Coronary artery (tissue), 2 donors: ENCODE measurements at places on chromosomes 13 and 19.

DNA sequence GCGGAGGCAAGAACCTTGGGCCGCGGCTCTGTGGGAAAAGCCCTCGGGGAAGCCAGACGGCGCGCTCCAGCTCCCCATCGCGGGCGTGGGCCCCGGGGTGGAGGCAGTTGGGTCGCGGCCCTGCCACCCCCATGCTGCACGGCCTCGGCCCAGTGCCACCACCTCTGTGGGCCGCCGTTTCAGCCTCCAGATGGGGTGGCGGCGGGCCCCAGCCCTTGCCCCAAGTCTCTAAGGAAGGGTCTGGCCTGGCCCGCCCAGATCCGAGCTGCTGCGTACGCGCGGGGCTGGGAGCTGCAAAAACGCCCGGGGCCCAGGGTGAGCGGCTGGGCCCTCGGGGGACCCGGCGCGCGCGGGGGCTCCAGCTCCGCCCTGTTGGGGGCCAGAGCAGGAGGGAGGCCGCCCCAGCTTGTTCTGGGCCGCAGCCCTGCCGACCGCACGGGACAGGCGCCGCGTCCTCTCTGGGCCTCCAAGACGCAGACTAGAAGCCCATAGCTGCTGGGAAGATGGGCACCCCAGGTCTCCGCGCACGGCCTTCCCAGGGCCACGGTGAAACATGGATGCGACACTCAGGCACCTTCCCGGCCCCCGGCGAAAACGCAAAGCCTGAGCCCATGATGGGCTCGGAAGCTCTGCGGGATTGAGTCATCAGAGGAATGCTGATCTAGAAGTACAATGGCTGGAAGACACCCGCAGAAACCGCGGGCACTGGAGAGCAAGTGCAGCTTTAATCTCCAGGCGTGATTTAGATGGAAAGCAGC, 110.1 kb downstream of the KCTD15 start:
- no peak for DNase-seq

GRCh38 chr19:12695997-12696365, 450 bp downstream of the FBXW9 start:
- no peak for DNase-seq

- DNase-seq, result no peak
Measured at GRCh38 chr13:81778350-81778749, 1437.4 kb upstream of the SPRY2 start.

GRCh38 chr13:43086181-43086580, 62.8 kb downstream of the DNAJC15 start:
- DNase-seq, result no peak

DNA sequence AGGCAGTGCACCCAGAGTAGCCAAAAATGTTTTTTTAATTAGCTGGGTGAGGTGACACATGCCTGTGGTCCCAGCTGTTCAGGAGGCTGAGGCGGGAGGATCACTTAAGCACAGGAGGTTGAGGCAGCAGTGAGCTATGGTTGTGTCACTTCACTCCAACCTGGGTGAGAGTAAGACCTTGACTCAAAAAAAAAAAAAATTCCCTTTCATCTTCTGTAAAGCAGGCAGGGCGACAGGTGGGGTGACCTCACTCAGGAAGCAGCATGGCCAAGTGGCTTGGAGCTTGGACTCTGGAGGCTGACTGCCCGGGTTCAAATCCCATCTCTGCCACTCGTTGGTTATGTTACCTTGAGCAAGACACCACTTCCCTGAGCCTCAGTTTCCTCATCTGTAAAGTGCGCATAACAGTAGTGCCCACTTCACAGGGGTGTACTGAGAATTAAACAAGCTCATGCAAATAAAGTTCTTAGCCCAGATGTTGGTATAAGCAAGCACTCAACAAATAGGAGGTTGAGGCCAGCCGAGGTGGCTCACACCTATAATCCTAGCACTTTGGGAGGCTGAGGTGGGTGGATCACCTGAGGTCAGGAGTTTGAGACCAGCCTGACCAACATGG, 48.3 kb downstream of the MAP4K1 start:
- no peak for DNase-seq
